Activated CD4-positive, alpha-beta memory T cell treated with anti-CD3 and anti-CD28 coated beads for 36 hours (primary cell): ENCODE measurements at places on chromosomes 3 and 15. TPM values are rescaled to one million over a fixed set of nuclear protein-coding genes. Genes with fewer than 3 reads are reported as not detected.
A peak's percentile ranks its signal among the peaks of the same experiment; 100 is the strongest.

DNA sequence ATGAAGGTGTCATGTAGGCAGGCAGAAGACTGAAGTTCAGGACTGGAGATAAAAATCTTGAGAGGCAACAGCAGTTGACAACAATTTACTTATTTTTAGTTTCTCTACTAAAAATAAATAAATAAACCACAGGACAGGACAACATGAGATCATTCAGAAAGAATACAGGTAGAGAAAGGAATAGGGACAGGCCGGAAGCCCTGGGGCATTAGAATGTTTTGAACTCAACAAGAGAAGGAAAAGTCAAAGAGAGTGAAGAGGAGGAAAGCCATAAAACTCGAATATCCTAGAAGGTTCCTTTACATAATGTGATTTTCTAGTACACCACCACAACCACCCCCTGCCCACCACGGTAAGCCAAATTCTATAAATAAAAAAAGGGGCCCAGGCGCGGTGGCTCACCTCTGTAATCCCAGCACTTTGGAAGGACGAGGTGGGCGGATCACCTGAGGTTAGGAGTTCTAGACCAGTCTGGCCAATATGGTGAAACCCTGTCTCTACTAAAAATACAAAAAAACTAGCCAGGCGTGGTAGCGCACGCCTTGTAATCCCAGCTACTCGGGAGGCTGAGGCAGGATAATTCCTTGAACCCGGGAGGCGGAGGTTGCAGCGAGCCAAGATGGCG, 4.7 kb downstream of the PIK3CB start:
- no peak for DNase-seq

Gene DISP2
- total RNA-seq = 0.02 TPM

DNA sequence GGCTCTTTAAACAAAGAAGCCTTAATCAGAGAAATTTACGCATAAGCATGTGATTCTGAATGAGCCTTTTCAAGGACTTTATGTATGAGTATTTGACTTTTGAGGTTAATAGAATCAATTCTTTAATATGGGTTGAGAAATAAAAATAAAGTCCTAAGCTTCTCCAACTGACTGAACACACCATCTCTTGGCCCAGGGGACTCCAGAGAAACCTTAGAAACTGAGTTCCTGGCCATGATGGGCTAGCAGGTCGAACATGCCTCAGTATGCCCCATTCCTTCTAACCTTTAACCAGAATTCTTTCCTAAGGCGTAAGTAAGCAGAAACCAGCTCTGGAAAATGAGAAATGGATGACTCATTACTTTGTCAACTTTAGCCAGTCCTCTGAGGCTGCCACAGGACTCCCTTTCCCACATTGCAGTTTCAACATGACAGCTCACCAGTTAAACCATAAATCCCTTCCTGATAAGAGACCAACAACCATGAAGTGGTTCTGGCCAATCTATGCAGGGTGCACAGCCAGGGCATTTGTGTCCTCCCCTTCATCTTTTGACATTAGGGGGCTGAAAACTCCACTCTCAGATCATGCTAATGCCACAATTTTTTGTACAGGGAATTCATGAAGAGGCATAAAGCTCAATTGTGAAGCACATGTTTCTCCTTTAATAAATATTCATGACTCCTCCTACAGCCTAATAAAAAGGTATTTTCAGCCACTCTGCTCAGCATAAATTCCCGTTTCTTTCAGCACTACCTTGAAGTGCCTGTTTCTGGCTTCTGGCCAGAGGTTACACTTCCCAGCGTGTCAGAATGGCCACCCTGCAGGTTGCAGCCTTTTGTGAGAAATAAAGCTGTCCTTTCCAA, 33.3 kb downstream of the TM4SF18 start:
- no peak for DNase-seq

GRCh38 chr15:92907896-92908712, 8.0 kb downstream of the CHD2 start:
- DNase-seq = peak; percentile 63

DNA sequence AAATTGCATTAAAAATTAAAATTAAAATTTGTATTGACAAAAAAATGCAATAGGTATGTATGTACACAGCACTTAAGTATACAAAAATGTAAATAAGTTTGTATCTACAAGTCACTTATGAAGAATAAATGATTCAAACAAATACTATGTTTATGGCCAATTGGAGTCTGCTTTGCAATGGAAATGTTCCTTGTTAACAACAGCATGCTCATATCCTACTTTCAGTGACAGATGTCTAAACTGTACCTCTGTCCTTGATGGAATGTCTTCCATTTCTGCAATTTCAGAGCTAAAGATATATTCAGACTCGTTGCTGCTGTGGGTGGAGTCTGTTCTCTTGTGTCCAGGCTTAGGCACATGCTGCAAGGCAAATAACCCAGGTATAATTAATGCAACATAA, 64.1 kb upstream of the MYO5C start:
- DNase-seq = no peak

DNA sequence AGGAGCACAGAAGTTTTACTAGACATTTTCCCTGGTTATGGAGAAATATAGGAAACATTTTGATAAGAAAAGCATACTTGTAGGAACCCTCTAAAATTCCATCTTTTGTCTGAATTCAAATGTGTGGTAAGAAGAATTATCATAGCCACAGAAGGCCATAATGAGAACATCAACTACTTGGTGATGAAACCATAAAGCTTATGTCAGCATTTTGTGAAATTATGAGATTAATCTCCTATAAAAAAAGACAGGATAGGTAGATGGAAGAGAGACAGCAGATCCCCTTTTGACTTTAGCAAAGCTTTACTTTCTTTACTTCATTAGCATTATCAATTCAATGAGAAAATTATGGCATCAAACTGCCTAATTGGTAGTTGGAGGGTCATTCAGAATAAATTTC, 697.0 kb downstream of the IGSF11 start:
- DNase-seq = no peak

GRCh38 chr15:64095795-64096667, at the start of gene SNX1:
TSS of gene SNX1 (plus strand) at chr15:64095982. CDS start at chr15:64096014, 32 bp downstream.
- peak; percentile 99 for DNase-seq

- DNase-seq = peak; percentile 40
These were observed 3.0 kb upstream of the RHO start for GRCh38 chr3:129525341-129525968.

DNA sequence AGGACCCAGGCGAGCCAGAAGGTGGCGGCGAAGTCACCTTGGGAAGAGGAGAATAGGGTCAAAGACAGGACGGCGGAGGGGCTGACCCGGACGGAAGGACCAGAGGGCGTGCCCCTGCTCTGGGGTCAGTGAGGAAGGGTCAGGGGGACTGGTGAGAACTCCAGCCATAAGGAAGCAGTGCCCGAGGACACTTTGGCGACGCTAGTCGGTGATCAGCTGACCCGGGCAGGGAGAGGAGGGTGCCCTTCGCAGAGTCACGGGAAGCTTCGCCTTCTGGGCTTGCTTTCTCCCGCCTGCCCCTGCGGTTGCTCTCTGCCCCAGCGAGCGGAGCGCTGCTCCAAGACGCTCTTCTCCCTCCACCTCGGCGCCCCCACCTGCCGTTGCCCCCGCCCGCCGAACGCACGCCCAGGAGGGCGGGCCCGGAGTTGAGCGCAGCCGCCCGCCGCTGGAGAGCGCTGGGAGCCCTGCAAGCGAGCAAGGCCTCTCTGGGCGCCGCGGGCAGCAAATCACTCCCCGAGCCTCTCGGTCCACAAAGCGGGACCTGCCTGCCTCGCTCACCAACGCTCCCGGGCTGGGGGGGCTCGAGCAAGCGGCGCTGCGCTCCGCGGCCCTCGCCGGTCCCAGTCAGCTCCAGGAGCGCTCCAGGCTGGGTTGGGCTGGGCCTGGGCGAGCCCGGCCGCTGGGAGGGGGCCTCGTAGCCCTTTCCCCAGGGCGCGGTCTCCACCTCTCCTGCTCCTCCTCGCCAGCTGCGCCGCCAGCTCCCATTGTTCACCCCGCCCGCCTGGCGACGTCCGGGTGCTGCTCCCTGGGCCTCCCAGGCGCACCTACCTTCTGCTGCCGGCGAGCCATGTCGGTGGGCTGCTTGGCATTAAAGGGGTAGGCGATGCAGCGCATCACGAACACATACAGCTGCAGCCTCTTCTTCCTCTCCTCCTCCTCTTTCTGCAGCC, 1.2 kb downstream of the CADPS start:
- no peak for DNase-seq

GRCh38 chr3:47643092-47643491, 64.4 kb upstream of the CSPG5 start:
- DNase-seq = no peak

Gene SPCS1
- 132 TPM for total RNA-seq

DNA sequence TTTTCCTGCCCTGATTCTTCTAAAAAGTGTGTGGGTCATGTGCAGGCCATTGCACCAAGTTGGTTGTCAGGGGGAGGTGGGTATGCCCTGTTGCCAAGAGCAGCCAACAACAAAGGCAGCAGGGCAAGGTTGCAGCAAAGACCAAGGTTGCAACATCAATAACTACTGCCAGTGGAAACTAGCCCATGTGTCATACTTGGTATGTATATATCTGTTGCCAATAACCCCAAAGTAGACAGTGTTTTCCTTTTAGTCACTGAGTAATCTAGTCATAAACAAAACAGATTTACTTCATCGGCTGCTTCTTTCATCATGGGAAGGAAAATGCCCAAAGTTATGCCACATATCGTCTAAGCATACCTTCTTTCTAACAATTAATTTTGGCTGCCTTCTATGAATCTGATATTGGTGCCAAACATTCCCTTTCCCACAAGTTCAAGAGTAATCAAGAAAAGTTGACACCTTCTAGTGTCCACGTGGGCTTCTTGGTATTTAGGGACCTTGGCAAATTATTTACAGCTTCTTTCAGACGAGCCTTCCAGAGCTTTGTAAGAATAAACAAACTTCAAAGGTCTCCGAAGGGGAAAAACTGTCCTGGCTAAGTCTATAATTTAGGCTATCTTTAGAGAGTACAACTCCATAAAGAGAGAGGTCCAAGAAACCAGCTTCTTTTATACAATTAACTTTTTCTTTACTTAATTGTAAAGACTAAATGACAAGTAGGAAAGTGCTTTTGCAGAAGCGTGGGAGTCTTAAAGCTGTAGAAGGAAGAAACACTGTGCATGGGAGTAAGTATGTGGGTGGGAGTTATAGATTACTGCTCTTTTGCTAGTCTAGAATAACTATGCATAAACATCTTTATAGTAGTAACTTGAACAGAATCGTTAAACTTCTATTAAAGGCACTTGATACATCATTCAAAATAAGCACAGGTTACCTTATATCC, 10.0 kb upstream of the MBNL1 start:
- peak; percentile 86 for DNase-seq

- DNase-seq = no peak
These were observed 468.9 kb upstream of the UBE2E2 start for GRCh38 chr3:22734207-22734606.

DNA sequence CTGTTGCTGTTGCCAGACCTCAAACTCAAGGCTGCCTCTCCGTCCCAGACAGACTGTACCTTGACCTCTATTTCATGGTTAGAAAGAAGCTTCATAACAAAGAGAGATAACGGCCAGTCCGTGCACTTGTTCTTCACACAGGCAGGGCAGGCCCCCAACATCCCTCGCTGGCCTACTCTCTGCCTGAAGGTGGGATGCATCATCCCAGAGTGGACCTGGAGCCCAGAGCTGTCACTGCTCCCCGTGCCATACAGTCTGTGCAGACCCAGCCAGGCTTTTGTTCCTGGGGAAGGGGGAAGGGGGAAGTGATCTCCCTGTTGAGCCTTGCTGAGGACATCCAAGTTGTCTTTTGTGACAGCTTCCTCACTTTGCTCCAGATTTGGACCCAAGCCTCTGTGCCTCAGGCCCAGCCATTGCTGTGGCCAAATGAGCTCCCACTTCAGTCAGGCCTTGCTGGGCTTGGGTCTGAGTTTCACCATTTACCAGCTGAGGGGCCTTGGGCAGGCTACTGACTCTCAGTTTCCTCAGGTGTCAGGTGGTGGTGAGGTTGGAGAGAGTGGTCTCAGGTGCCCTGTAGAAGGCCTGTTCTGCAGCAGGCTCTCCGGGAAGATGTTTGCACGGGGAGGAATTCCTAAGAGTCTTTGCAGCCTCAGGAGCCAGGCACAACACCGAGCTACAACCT, 141.6 kb downstream of the DNAJB8 start:
- no peak for DNase-seq

GRCh38 chr3:187841560-187841959, 96.3 kb upstream of the BCL6 start:
- peak; percentile 44 for DNase-seq

DNA sequence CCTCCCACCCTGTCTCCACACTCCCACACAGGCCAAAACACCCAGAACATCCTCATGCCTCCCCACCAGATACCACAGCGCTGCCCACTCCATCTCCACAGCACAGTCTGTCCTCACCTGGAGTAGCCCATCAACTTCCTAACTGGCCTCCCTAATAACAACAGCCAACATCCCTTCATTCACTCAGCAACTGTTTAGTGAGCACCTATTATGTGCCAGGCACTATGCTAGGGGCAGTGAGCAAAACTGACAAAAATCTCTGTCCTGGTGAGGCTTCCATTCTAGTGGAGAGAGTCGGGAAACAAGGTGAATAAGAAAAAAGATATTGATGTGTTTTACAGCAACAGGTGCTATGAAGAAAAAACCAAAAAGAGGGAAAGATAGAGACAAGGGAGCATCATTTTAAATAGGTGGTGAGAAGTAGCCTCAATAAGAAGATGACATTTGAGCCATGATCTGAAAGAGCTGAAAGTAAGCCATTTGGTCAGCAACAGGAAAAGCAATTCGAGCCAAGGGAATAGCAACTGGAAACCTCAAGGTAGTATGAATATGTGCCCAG, 523.9 kb downstream of the SHQ1 start:
- no peak for DNase-seq

DNA sequence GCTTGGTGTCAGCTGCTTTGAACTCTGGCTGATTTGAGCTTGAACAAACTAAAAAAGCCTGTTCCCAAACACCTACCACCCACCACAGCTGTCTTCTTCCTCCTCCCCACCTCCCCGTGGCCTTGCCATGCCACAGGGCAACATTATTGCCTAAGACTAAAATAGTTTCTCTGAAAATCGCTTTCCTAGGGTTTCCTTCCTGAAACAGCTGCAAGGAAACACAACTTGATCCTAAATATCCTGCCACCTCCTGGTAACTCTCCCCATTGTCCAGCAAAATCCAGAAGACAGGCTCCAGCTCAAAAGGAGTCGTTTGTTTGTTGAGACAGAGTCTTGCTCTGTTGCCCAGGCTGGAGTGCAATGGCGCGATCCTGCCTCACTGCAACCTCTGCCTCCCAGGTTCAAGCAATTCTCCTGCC, 193.9 kb upstream of the TPM1 start:
- no peak for DNase-seq

Gene DTWD1
- total RNA-seq = 14.3 TPM

Gene FOXL2NB
- not detected for total RNA-seq

Gene HIGD2B
- 0.31 TPM for total RNA-seq

Gene CCRL2
- 1.4 TPM for total RNA-seq

GRCh38 chr3:8324747-8325146, 176.9 kb upstream of the LMCD1 start:
- peak; percentile 62 for DNase-seq

Gene PBRM1
- 59.2 TPM for total RNA-seq

GRCh38 chr15:35533130-35534110, 12.5 kb downstream of the DPH6 start:
- DNase-seq = no peak

DNA sequence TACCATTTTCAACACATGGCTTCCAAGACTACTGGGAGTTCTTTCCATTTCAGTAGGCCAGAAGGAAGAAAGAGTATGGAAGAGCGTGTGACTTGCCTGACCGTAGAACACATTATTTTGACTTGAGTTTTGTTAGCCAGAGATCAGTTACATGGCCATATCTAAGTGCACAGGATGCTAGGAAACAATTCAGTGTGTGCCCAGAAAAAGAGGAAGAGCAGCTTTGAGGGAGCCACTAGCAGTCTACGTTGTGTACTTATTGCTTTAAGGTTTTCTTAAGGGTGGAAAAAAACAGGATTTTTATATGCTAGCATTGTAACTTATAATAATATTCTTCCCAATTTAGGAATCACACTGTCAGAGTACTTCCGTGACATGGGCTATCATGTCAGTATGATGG, 44.1 kb upstream of the GRAMD1C start:
- DNase-seq = no peak
